ENCODE measurements at places on chromosomes 7 and 10.
A peak's percentile ranks its signal among the peaks of the same experiment; 100 is the strongest.

- DNase-seq: no peak
Observed at GRCh38 chr10:48598936-48599829, 5.7 kb downstream of the ARHGAP22 start.

DNA sequence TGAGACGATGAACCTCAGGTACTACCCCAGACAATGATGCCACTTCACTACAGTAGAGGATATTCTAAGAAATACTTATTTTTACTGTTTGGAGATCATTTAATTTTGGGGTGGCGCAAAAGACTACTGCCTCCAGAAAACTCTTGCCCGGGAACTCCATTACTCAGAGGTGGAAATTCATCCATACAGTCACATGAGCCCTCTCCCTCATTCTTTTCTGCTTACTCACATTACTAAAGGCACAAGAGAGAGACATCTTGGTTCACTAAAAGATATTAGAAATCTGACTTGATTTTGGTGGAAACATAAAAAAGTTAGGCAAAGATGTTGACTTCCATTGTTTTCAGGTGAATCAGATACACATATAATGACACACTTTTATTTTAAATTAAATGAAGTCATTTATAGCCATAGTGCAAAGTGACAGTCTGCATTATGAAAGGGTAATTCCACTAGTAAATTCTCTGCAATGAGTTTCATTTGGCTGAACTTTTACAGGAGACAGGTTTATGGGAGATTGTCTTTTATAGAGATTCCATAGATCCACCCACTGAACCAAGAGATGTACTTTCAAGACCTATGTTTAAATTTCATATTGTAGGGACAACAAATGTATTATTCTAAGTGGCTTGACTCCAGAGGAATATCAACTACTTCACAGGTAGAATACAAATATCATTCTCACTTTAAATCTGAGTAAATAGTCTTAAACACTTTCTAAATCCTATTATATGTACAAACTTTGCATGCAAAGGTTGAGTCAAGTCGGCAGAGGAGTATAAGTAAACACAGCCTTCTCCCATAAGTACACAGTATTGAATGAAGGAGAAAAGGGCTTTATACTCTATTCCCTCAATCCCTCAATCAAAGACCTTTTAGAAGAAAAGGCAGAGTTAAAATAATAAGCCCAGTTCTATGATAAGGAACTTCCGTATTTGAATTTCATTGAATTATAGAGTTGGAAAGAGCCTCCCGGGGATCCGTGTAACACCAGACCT lies 18.8 kb downstream of the NEBL start:
- no peak for DNase-seq

DNA sequence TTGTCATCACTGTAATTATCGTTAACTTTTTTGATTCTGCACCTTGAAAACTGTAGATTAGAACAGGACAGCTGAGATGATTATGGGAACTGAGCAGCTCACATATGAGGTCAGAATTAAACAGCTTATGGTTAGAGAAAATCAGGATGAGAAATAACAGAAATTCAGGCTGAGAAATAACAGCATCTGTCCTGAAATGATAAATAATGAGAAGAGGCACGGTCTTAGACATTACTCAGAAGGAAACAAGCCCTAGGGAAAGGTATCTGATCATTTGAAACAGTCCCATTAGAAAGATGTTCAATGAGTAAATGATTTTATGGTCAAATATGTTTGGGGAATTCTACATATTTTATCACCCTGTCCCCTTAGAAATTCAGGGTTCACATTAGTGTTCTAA lies 65.6 kb upstream of the PCGF5 start:
- no peak for DNase-seq

GRCh38 chr7:22630069-22630468 lies 96.9 kb upstream of the IL6 start:
- DNase-seq: no peak

DNA sequence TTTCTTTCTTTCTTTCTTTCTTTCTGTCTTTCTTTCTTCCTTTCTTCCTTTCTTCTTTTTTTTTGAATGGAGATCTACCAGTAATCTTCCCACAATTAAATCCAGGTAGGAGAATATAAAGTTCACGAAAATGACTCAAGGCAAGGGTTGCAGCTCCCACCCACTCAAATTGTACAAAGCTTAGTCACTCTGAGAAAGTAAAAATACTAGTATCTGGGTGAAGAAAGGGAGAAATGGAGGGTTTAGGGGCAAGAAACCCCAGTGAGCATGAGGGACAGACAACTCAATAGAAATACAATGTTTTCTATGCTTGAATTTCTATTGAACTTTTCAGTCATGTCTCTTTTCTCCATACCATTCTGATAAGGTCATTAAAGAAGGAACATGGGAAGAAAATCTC lies 200.8 kb downstream of the GATA3 start:
- no peak for DNase-seq

DNA sequence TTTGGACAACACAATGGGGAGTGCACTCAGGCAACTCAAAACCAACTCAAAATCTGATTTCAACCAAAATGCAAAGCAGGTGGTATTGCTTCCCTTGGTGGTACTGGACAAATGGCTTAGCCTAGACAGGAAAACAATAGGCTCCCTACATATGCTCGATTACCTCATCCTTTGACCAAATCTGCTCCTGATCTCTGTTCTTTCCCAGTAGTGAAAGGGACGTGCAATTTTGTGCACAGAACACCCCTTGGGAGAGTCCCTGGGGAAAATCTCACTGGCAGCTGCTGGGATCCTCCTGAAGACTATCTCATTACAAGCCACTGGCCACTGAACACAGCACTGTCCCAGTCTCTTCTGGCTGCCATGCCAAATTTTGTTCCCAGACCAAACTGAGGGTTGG lies 149.2 kb upstream of the VSTM2A start:
- DNase-seq: no peak

DNA sequence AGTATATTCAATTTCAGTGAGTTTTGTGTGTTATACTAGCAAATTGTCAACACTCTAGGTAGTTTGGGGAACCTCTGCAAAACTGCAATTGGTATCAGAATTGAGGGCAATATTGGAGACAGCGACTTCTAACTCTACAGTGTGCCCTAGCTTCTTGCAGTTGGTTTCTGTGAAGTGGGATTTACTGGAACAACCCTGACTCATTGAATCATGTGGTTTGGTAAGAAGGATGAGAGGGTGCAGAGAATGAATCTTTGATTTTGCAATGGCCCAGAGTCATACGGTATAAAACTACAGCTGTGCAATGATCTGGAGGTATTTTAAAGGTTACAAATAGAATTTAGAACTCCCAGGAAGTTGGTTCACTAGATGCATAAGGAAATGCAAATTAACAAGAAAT lies 129.1 kb upstream of the PPP1R3A start:
- DNase-seq: peak; percentile 30

- DNase-seq: no peak
Observed at GRCh38 chr7:84502239-84502638, 307.6 kb upstream of the SEMA3A start.

Data from EL (cell line).